ENCODE measurements at places on chromosomes 6 and 20. TPM values are rescaled to one million over a fixed set of nuclear protein-coding genes. Genes with fewer than 3 reads are reported as not detected.

Gene ENPP3
- 0.48 TPM for total RNA-seq

Gene TP53TG5
- 0.85 TPM for total RNA-seq

DNA sequence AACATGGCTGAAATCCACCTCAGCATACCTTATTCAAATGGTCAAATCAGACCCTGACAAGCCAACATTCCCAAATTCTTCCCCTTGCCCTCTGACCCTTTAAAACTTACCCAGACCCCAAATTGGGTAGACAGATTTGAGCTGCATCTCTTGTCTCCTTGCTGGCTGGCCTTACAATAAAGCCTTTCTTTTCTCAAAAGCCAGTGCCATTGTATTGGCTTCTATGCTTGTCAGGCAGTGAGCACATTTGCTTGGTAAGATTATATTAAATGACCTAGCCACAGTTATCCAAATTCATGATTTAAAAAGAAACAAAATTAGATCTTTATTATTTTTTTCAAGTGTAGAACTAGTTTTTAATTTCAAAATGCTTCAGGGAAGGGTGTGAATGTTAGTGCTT, 67.8 kb upstream of the FAM83B start:
- H3K4me3 ChIP-seq = no peak overlapping the region
- H3K36me3 ChIP-seq = no peaks in the 10 kb centered on the region
- H3K4me1 ChIP-seq = peaks cover 10% of the 10 kb centered on the region
- DNase-seq = no peak
- no peak overlapping the region for H3K27ac ChIP-seq

DNA sequence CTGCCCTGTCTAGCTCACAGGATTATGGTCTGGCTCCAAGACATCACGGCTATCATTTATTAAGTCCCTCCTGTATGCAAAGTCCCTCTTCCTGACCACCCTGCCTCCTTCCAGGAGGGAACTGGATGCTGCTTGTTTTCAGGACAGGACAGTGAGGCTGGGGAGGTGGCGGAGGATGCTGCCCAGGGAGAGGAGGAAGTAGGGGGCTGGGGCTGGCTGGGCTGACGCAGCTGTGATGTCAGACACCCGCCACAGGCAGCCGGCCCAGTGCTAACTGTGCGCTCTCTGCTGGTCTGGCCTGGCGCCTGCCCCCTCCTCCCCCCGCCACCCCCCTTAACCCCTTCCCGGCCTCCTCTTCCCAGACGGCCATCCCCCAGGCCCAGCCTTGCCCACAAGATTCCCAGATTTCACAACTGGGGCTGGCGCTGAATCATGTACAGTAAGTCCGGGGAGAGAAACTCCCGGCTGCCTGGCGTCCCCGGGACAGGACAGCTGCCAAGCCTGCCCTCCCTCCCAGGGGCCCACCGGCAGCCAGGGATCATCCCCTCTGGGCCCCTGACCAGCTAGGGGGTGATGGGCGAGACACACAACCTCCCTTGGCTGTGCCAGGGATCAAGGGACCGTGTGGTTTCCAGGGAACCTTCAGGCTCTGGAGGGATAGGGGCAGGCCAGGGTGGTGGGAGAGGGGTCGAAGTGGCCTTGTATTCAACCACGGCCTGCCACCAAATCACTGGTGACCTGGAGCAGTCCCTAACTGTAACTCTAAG, 118.1 kb downstream of the CEBPB start:
- H3K36me3 ChIP-seq = no peaks in the 10 kb centered on the region
- H3K4me3 ChIP-seq = no peak overlapping the region
- H3K27ac ChIP-seq = peak overlapping the region; percentile 45
- no peaks in the 10 kb centered on the region for H3K27me3 ChIP-seq
- peak; percentile 45 for DNase-seq
- H3K4me1 ChIP-seq = peaks cover 37% of the 10 kb centered on the region

Gene CD40
- total RNA-seq = 12.9 TPM

Gene KCNQ5
- total RNA-seq = 2.0 TPM

DNA sequence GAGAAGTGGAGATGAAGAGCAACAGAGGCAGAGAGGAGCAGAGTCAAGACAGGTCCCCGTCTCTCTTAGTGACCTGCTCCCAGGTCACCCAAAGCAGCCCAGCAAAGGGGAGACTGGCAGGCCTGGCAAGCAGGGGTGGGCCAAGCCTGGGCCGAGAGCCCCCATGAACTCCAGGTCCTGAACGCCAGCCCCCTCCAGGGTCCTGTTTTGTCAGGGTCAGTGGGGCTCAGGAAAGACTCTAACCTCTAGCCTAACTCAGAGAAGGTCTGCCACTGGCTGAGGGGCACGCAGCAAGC, 1.2 kb downstream of the NECAB3 start:
- no peak overlapping the region for H3K27ac ChIP-seq
- peaks cover 18% of the 10 kb centered on the region for H3K36me3 ChIP-seq
- no peaks in the 10 kb centered on the region for H3K27me3 ChIP-seq
- peaks cover 31% of the 10 kb centered on the region for H3K4me1 ChIP-seq

Gene LYRM4
- 48.3 TPM for total RNA-seq

Data from WTC11 (cell line).